Thoracic aorta (tissue), 2 donors: ENCODE measurements at places on chromosomes 16 and 17.
A peak's percentile ranks its signal among the peaks of the same experiment; 100 is the strongest.

- H3K27ac ChIP-seq: no peak overlapping the region
- no peak for DNase-seq
- H3K27me3 ChIP-seq: no peaks in the 10 kb centered on the region
- no peak overlapping the region for H3K4me3 ChIP-seq
These were observed 8.3 kb downstream of the SRP68 start for GRCh38 chr17:76063875-76064546.

DNA sequence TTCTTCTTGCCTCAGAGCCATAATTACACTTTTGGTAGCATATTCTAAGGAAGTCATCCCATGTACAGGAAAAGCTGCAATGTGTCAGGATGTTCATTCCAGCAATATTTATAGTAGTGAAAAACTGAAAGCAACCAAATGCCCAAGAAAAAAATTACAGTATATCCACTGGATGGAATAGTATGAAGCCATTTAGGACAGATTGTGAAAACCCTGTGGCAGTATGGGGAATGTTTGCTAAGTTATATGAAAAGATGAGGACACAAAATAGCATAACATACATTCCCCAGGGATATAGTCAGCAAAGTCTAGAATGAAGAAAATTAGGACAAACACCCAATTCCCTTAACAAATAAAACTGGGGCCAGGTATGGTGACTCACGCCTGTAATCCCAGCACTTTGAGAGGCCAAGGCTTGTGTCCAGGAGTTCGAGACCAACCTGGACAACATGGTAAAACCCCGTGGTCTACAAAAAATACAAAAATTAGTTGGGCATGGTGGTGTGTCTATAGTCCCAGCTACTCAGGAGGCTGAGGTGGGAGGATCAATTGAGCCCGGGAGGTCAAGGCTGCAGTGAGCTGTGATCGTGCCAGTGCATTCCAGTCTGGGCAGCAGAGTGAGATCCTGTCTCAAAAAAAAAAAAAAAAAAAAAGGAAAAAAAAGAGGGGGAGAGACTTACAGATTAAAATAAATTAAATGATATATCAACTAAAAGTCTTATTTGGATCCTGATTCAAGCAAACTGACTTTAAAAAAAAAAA, 2.3 kb downstream of the LRRC3C start:
- H3K27ac ChIP-seq: peak overlapping the region; percentile 90
- DNase-seq: no peak

DNA sequence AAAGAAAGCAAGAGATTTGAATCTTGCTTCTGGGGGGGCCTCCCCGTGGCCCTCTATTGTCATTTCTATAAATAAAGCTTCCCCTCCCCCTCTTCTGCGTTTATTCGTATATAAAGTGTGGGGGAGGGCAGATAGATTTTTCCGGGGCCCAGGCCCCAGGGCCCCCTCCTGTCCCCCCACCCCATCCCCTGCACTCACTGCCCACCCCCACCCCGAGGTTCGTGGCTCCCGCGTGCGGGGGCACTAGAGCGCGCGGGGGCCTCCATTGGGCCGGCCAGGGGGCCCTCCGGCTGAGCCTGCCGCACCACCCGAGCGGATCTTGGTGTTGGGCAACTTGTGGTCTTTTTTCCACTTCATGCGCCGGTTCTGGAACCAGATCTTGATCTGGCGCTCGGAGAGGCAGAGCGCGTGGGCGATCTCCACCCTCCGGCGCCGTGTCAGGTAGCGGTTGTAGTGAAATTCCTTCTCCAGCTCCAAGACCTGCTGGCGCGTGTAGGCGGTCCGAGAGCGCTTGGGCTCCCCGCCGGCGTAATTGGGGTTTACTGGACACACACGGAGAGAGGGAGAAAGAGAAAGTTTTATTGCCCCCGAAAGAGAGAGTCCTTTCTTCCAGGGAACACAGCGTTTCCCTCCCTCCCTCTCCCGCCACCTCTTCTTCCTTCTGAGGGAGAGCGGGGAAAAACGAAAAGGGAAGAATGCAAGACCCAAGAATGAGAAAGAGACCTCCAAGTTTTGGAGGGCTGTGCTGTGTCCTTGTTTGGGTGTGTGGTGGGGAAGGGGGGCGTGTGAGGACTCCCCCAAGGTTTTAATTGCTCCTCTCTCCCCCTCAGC, 1.5 kb downstream of the HOXB4 start:
- H3K36me3 ChIP-seq: no peaks in the 10 kb centered on the region
- H3K27ac ChIP-seq: peak overlapping the region; percentile 89
- DNase-seq: no peak
- peaks cover 29% of the 10 kb centered on the region for H3K4me1 ChIP-seq
- no peaks in the 10 kb centered on the region for H3K27me3 ChIP-seq

- H3K36me3 ChIP-seq: peaks cover 33% of the 10 kb centered on the region
- H3K27ac ChIP-seq: no peak overlapping the region
- no peak for DNase-seq
- H3K27me3 ChIP-seq: no peaks in the 10 kb centered on the region
- no peak overlapping the region for H3K4me3 ChIP-seq
- H3K4me1 ChIP-seq: no peaks in the 10 kb centered on the region
These were observed 9.6 kb upstream of the EVPL start for GRCh38 chr17:76036497-76037261.

DNA sequence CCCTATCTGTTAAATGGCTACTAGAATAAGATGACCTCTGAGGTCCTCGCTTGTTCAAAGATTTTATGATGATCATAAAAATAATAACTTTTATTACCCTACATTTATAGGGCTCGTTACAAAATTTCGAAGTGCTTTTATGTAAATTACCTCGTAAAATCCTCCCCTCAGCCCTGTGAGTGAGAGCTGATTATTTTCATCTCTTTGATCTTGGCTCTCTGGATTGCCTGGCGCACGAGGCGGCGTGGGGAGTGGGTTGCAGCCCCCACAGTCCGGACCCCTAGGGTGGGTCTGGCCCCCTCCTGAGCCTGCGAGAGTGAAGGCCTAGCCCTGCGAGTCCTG, 1.6 kb downstream of the SDK2 start:
- H3K4me3 ChIP-seq: peak overlapping the region; percentile 75
- H3K36me3 ChIP-seq: no peaks in the 10 kb centered on the region
- H3K27ac ChIP-seq: no peak overlapping the region
- H3K27me3 ChIP-seq: no peaks in the 10 kb centered on the region

GRCh38 chr17:75654176-75654575, 12.8 kb downstream of the RECQL5 start:
- H3K27me3 ChIP-seq: no peaks in the 10 kb centered on the region
- peaks cover 38% of the 10 kb centered on the region for H3K36me3 ChIP-seq
- no peaks in the 10 kb centered on the region for H3K4me1 ChIP-seq
- no peak overlapping the region for H3K4me3 ChIP-seq
- H3K27ac ChIP-seq: no peak overlapping the region
- DNase-seq: no peak

DNA sequence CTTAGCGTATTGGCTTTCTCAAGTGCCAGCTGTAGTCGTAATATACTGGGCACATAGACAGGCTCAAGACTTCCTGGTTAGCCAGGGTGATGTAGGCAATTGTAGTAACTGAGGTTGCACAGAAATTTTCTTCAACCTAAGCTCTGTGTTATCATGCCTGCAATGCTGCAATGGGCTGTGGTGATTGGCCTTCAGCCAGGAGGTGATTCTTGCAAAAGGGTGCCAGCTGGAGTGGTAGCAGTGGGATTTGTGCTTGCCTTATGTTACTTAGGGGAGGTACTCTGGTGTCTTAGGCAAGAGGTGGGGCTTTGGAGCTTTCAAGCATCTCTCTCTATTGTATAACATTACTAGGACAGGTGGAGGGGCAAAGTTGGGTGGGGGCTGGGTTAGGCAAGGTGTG, 495.1 kb downstream of the CDH11 start:
- no peaks in the 10 kb centered on the region for H3K27me3 ChIP-seq
- H3K4me3 ChIP-seq: no peak overlapping the region
- H3K4me1 ChIP-seq: no peaks in the 10 kb centered on the region
- H3K27ac ChIP-seq: no peak overlapping the region
- no peaks in the 10 kb centered on the region for H3K36me3 ChIP-seq
- DNase-seq: no peak

GRCh38 chr17:58325289-58325726, 3.3 kb downstream of the TSPOAP1 start:
- H3K27ac ChIP-seq: no peak overlapping the region
- H3K36me3 ChIP-seq: no peaks in the 10 kb centered on the region
- peaks cover 6% of the 10 kb centered on the region for H3K4me1 ChIP-seq
- no peaks in the 10 kb centered on the region for H3K27me3 ChIP-seq

GRCh38 chr16:67943619-67944504, at the start of gene LCAT:
LCAT (minus strand) TSS chr16:67944120; CDS start chr16:67944101, 19 bp downstream.
- peak within 1 kb of the TSS; percentile 84 for H3K27ac ChIP-seq
- H3K4me3 ChIP-seq: peak within 1 kb of the TSS; percentile 24
- DNase-seq: no peak
- H3K4me1 ChIP-seq: peaks cover 20% of the 10 kb centered on the region
- no peaks in the 10 kb centered on the region for H3K27me3 ChIP-seq

DNA sequence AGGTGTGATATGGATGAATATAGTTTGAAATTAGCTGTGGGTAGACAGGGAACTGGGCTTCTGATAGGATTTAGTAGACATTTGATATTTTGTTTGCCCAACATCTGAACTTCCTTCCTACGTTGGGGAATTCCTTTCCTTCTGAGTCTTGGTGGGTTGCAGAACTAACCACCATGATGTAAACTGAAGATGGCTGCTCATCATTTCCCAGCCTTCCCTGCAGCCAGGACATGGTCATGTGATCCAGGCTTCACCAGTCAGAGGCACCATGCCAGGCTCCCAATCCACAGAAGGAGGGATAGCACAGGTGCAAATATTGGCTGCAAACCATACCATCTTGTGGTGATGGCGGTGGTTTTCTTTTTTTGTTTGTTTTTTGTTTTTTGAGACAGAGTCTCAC, 57.4 kb downstream of the EMP2 start:
- H3K27ac ChIP-seq: no peak overlapping the region
- no peaks in the 10 kb centered on the region for H3K27me3 ChIP-seq
- H3K4me3 ChIP-seq: no peak overlapping the region
- H3K4me1 ChIP-seq: no peaks in the 10 kb centered on the region
- peaks cover 21% of the 10 kb centered on the region for H3K36me3 ChIP-seq
- DNase-seq: no peak

GRCh38 chr17:42126836-42127235, 4.2 kb downstream of the HSPB9 start:
- H3K27ac ChIP-seq: no peak overlapping the region
- no peak overlapping the region for H3K4me3 ChIP-seq
- peaks cover 13% of the 10 kb centered on the region for H3K4me1 ChIP-seq
- H3K36me3 ChIP-seq: peaks cover 38% of the 10 kb centered on the region
- no peak for DNase-seq

DNA sequence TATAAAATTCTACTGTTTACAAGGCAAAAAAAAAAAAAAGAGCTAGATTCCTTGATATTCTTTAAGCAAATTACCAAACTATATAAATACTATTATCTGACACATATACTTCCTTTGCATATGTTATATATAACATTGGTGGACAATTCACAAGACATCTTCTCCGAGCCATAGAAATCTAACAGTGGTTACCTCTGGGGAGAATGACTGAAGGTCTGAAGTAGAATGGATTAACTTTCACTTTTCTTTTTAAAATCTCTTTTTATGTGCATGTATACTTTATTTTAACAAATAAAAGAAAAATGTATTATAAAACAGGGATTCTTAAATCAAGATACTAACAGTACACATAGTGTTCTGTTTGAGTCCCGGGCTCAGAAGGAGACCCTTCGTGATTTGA, 131.0 kb downstream of the MRTFB start:
- no peaks in the 10 kb centered on the region for H3K36me3 ChIP-seq
- H3K4me1 ChIP-seq: no peaks in the 10 kb centered on the region
- H3K27ac ChIP-seq: no peak overlapping the region
- DNase-seq: no peak

GRCh38 chr16:60945225-60945624, 1091.0 kb downstream of the CDH8 start:
- H3K27me3 ChIP-seq: no peaks in the 10 kb centered on the region
- H3K36me3 ChIP-seq: no peaks in the 10 kb centered on the region
- DNase-seq: no peak
- no peak overlapping the region for H3K4me3 ChIP-seq

DNA sequence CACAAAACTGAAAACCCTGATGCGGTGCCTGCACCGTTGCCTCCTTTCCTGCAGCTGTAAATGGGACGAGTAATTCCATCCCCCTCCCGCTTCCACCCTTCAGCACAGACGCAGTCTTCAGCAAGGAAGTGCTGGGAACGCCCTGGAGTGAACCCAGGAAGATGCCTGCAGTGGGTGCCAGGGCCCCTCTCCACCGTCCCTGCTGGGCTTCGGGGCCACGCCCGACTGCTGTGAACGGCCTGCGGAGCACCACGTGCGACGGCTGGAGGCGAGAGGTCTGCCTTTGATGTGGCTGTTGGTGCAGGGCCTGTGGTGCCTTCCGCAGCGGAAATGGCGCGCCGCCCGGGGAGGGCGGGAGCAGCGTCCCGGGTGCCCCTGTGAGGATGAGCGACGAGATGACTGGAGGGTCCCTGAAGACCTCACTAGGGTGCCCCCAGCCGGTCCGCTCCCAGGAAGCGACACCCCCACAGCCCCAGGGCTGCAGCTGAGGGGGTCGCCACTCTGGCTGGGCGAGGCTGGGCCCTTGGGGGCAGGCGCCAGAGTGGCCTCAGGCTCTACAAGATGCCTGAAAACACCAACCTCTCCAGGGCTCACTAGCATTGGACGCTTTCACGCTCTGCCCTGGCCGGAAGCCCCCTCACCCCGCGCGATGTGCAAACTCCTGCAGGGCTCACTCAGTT, 749 bp upstream of the MC1R start:
- peaks cover 50% of the 10 kb centered on the region for H3K4me1 ChIP-seq
- no peaks in the 10 kb centered on the region for H3K27me3 ChIP-seq
- no peak for DNase-seq

- peaks cover 43% of the 10 kb centered on the region for H3K36me3 ChIP-seq
- H3K27ac ChIP-seq: no peak overlapping the region
- no peak for DNase-seq
- H3K4me1 ChIP-seq: peaks cover 8% of the 10 kb centered on the region
These were observed 30.5 kb downstream of the ETV4 start for GRCh38 chr17:43515656-43516055.

- no peaks in the 10 kb centered on the region for H3K36me3 ChIP-seq
- H3K27me3 ChIP-seq: no peaks in the 10 kb centered on the region
- no peak overlapping the region for H3K4me3 ChIP-seq
- no peaks in the 10 kb centered on the region for H3K4me1 ChIP-seq
- no peak for DNase-seq
These were observed 18.5 kb upstream of the SLC35G3 start for GRCh38 chr17:35212668-35213067.

DNA sequence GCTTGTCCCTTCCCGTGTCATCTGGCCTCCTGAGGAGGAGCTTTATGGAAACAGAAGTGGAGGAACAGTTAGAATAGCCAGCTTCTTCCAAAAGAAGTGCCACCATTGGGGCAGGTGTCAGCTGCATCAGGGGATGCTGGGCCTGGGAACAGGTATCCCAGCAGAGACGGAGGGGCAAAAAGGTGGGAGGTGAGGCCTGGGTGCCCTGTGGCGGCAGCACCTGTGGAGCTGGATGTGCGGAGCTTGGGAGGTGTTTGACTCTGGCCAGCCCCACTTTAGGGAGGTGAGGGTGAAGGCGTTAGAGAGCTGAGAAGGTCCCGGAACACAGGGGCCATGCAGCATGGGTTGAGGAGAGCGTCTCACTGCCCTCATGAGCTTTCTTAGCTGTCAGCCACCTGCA, 5.2 kb downstream of the SMCR8 start:
- no peak overlapping the region for H3K27ac ChIP-seq
- H3K36me3 ChIP-seq: peaks cover 23% of the 10 kb centered on the region
- no peaks in the 10 kb centered on the region for H3K27me3 ChIP-seq
- H3K4me3 ChIP-seq: no peak overlapping the region
